CD8-positive, alpha-beta T cell (primary cell): ENCODE measurements at places on chromosomes 1 and 21.

GRCh38 chr1:172003766-172004530 lies 162.7 kb downstream of the DNM3 start:
- no peak for DNase-seq

- DNase-seq = no peak
These were observed 6.1 kb downstream of the IPO13 start for GRCh38 chr1:43952731-43953346.

DNA sequence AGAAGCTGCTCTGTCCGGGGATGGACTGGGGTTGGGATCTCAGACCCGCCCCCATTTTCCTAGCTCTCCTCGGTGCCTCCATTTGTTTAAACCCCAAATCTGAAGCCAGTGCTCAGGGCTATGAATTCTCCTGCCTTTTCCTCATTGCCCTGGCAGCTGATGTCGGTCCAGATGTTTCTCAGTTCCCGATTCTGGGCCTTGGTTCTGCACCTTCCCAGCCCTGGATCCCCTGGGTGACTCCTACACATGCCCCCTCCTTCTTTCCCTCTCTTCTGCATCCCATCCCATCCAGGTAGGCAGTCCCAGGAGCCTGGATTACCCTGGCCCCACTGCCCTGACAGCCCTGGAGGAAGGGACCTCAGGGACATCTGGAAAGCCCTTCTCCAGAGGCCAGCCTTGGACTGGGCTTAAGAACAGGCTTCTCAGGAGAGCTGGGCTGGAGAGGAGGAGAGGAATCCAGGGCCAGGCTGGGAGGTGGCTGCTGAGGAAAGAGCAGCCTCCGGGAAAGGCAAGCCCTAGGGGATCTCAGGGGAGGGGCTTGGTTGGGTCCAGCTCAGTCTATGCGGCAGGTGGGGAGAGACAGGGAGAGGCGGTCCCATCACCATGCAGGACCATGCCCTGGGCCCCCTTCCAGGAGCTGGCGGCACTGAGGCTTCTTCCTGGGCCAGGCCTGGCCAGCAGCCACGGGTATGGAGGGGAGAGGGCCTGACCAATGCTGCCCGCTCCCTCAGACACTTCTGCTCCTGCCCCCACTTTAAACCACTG lies 6.8 kb upstream of the EPS8L3 start:
- DNase-seq = no peak

DNA sequence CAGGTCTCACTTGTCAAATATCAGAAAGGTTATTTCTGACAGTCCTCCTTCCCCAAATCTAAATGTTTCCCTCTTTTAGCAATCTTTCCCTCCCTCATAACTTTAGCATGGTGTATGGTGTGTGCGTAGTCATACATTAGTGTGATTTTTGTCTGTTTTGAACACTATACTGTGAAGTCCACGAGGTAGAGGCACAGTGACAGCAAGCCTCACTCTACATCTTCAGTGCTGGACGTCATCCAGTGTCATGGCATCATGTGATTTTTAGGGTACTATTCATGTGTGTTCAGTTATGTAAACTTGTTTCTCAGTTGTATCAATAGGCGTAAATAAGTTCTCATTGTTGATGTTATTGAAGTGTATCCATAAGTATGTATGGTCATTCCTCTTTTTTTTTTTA lies 39.1 kb downstream of the DYRK1A start:
- no peak for DNase-seq

- no peak for DNase-seq
These were observed 55.9 kb downstream of the CNST start for GRCh38 chr1:246622035-246622652.

DNA sequence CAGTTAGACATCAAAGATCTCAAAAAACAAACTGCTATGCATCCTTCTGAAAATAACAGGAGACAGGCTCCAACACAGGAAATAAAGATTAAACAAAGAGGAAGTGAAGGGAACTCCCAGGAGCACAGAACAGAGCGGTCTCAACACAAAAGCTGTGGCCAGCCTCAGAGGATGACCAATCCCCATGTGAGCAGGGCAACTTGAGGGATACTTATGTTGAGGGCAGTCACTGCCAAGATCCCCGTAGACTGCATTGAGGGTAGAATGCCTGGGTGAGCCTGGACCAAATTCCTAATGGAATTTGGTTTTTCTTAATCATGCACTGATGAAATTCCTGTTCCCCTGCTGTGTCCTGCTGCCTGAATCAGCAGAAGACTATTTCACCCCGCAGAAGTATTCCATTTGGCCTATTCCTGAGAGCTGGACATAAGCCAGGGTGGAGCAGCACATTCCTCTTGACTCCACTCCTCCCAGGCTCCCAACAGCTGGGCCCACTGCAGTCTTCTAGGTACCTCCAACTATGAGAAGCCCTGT lies 49.0 kb downstream of the JAK1 start:
- DNase-seq = no peak

DNA sequence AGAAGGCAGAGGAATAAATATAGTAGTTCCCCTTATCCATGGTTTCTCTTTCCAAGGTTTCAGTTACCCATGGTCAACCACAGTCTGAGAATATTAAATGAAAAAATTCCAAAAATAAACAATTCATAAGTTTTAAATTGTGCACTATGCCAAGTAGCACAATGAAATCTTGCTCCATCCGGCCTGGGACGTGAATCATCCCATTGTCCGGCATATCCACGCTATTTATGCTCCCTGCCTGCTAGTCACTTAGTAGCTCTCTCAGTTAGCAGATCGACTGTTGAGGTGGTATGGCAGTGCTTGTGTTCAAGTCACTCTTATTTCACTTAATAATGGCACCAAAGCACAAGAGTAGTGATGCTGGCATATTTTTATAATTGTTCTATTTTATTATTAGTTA lies 58.6 kb upstream of the ARHGAP29 start:
- DNase-seq = no peak
